HepG2 (cell line): ENCODE measurements at places on chromosomes 13 and 19.

GRCh38 chr19:23286477-23286876, 36.3 kb upstream of the ZNF724 start:
- no peak for DNase-seq

DNA sequence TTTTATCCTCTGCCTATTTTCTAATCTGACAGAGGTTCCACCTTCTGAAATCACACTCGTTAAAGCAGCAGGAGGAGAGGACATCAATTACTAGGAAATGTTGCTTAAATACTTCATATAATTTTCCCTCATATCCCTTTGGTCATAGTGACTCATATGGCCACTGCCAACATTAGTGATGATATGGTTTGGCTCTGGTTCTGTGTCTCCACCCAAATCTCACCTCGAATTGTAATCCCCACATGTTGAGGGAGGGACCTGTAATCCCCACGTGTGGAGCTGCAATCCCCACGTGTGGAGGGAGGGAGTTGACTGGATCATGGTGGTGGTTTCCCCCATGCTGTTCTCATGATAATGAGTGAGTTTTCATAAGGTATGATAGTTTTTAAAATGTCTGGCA, 618.4 kb upstream of the SLITRK5 start:
- no peak for DNase-seq

DNA sequence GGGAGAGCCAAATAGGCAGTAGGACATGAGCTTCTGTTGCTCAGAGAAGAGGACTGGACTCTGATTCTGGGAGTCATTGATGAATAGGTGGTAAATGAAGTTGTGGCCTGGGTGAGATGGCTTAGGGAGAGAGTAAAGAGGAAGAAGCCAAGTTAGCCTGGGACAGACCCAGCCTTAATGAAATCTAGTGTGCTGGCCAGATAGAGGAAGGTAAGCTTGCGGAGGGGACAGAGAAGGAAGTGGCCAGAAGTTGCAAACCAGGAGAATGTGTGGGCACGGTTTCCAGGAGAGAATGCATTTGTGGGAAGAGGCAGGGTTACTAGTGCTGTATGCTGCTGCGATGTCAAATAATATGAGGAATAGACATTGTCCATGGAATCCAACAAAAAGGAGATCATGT, 83.3 kb upstream of the OLFM4 start:
- no peak for DNase-seq

- DNase-seq: no peak
These were observed 8.0 kb upstream of the BAX start for GRCh38 chr19:48946463-48947257.

DNA sequence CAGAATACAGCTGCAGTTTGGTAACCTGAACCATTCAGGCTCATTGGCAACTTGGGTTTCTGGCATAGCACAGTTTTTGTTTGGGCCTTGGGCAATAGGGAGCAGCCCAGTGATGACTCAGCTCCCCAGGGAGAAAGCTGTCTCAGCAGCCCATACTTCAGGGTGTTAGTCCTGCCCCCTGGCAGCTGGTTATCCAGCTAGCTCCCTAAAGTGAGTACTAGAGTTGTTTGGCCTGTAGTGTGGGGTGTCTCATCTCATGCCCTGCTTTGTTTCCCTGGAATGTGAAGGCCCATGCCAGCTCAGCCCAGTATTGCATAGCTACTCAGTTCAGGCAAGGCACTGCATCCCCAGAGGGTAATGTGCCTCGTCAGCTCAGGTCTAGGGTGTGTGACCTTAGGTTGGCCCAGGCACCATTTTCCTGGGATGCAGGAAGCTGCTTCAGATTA, 18.2 kb upstream of the ZNF543 start:
- no peak for DNase-seq

DNA sequence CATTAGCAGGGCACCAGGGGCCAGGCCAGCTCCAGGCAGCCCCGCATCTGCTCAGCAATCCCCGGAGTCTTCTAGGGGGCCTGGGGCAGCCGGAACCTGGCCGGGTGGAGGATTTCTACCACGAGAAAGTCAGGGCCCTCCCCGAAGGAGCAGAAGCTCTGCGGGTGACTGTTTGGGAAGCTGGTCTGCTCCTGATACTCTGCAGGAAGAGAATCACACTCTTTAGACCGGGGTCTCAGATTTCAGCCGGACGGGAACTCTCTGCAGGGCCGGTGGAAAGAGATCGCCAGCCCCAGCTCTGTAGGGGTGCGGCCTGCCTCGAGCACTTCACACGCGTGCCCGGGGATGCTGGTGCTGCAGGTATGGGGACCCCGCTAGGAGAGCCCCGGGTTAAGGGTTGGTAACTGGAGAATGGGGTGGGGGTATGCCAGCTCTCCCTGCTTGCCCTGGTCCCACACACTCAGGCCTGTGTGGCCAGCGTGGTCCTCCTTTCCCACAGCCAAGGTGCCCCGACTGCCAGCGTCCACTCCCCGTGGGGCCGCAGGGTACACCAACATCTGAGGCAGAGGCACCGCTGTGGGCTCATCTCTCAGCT, 20.1 kb downstream of the RASA3 start:
- no peak for DNase-seq
